Hypothalamus (tissue), 51 donors: ENCODE measurements at places on chromosomes 13 and 19.

- peak; percentile 15 for DNase-seq
Measured at GRCh38 chr19:13408889-13409518, 97.3 kb downstream of the CACNA1A start.

- no peak for DNase-seq
Measured at GRCh38 chr13:51823863-51824262, 19.9 kb upstream of the DHRS12 start.

- DNase-seq = no peak
Measured at GRCh38 chr13:51137250-51137649, 26.2 kb upstream of the C13orf42 start.

- DNase-seq = no peak
Measured at GRCh38 chr19:16040642-16041041, 35.7 kb upstream of the TPM4 start.

- DNase-seq = no peak
Measured at GRCh38 chr19:17436094-17436873, 12.2 kb downstream of the TMEM221 start.

- peak; percentile 19 for DNase-seq
Measured at GRCh38 chr19:13404236-13404635, 102.0 kb downstream of the CACNA1A start.

DNA sequence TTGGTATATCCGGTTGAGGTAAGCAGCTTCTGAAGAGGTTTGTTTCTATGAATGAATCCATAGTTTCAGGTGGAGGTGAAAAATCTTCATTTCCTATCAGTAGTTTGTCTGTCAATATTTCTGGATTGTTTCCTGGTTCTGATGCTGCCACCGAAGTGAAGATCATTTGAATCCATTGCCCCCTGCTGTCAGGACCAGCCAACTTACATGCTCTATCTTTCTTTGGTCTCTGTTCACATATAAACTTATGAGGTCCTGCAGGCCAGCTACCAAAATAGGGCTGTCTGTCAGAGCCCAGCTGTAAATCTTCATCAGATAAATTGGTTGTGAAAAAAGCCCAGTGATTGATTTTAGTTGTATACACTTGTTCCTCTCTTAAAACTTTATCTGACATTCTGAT is 15.2 kb upstream of the N4BP2L1 start:
- no peak for DNase-seq

DNA sequence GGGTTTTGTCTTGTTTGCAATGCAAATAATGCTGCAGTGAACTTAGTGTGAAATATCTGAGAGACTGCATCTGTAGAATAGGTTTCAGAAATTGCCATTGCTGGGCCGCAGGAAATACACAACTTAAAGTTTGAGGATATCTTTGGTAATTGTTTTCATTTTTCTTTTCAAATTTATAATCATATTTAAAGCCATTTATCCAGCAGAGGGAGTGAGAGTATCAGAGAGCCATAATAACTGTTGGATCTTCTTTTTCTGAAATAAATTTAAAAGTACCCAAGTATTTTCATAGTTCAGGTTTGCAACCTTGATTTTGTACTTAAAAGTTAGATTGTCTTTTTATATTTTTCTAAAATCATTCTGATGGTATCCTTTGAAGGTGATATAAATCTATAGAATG is 99.4 kb downstream of the ZMYM2 start:
- no peak for DNase-seq

GRCh38 chr19:45059258-45059965 is 16.9 kb downstream of the ZNF296 start:
- peak; percentile 69 for DNase-seq

DNA sequence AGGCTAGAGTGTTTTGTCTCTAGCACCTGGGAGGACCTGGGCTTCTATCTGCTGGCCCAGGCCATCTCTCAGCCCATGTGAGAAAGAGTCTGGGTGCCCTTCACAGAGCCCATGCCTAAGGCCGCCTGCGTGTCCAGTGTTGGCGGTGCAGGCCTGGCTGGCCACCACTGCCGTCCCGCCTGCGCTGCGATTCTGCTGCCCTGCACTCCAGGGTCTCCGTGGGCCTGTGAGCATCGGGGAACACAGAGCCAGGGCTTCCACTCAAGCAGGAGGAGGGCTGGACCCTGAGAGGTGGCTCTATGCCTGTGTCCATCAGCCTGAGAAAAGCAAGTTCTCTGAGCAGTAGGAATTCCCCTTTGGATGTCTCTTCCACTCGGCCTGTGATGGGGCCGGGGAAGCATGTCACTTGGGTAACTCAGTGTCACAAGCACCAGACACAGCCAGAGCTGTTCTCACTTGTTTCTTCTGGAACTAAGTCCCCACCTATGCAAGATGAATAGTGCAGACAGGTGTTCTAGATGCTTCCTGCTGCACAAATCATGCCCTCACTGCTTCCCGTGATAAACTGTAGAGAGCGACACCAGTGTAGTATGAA is 93.9 kb downstream of the RAB20 start:
- no peak for DNase-seq

GRCh38 chr19:31220540-31220939 is 128.7 kb downstream of the TSHZ3 start:
- DNase-seq = no peak

DNA sequence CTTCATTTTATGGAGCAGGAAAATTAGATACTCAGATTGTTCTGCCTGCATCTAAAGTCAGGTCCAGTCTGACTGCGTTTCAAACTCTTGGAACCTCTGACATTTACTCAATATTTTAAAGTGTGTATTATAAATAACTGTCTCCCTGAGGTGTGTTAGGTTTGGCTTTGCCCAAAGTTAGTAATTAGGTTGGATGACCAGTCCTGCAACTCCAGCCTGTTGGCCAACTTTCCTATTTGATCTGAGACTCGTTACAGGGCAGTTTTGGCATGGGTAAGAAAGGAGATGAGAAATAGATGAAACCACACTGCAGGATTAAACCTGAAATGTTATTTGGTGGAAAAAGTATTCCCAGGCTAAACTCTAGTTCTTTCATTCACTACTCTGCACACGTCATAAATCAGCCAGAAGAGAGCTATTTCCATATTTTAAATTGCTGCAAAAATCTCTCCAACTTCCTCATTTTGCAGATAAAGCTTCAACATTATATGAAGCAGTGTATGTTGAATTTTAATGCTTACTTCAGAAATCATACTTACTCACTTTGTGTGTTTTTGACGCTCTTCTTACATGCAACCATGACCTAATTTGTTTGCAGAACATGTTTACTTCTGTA is 357.1 kb downstream of the DCT start:
- no peak for DNase-seq

GRCh38 chr19:38429055-38429810 is 3.2 kb upstream of the RASGRP4 start:
- no peak for DNase-seq

- DNase-seq = no peak
Measured at GRCh38 chr13:101576455-101576854, 124.0 kb downstream of the ITGBL1 start.

DNA sequence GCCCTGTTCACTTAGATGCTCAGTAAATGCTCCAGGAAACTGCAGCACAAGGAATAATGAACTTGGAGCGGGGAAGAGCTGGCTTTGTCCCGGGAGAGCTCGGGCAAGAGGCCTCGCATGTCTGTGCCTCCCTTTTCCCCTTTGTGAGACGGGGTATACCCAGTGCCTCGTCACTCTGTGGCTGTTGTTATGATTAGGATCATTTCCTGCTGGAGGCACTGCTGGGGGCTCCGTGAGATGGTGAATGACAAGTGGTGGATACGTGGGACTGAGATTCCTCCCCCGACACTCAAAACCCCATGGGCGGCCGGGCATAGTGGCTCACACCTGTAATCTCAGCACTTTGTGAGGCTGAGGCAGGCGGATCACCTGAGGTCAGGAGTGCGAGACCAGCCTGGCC is 1.1 kb upstream of the PLVAP start:
- no peak for DNase-seq

- DNase-seq = no peak
Measured at GRCh38 chr13:50676602-50677001, 166.9 kb downstream of the DLEU7 start.

DNA sequence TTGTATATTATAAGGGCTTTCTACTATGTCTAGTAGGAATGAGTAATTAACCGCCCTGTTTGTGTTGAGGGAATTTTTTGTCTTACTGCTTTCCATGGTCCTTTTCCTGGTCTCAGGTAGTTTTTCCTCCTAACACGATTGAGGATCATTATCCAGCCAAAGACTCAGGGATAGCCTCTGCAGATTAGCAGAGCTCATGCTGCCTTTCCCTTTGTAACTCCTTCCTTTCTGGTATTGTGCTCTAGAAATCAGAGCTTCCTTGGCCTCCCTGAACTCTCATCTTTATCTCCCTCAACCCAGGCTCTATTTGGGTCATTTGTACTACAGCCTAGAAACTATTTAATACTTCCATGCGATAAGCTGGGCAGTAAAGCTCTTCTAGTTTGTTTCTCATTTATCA is 142.1 kb downstream of the PDS5B start:
- no peak for DNase-seq

GRCh38 chr13:77548095-77548494 is 12.6 kb downstream of the SCEL start:
- DNase-seq = no peak

DNA sequence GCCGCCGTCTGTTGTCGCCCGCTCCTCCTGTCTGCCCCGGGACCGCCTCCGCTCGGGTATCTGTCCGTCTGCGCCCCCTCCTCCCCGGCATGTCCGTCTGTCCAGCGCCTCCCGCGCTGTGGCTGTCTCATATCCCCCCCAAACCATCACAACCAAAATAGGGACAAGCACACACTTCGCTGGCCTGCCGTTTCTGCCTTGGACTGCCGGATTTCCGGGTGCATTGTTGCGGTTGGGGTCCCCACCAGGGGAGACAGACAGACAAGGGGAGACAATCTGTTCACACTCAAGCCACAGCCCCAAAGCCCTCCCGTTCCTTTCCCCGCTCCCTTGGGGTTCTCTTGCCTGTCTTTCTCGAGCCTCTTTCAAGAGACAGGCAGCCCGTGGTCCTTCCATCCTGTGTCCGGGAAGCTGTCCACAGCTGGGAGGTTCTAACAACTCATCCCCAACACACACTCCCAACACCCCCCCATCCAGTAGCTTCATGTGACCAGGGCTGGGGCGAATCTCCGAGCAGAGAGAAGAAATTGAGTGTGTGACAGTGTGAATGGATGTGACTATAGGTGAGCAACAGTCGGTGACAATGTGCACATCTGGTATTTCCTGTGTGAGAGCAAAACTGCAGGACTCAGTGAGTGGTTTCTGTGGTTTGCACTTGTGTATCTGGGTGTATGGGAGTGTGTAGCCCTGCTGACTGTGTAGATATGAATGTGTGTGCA is 16.5 kb upstream of the FOSB start:
- no peak for DNase-seq

GRCh38 chr19:4906963-4907362 is 2.3 kb upstream of the UHRF1 start:
- no peak for DNase-seq

- DNase-seq = no peak
Measured at GRCh38 chr13:95564091-95564490, 11.6 kb downstream of the CLDN10 start.

GRCh38 chr19:9913237-9914000 is 22.9 kb downstream of the OLFM2 start:
- peak; percentile 21 for DNase-seq

- DNase-seq = no peak
Measured at GRCh38 chr19:5436948-5437306, 18.3 kb upstream of the ZNRF4 start.

- DNase-seq = peak; percentile 61
Measured at GRCh38 chr19:48635263-48635965, 1.8 kb downstream of the DBP start.

- no peak for DNase-seq
Measured at GRCh38 chr19:44747739-44748425, 626 bp upstream of the BCL3 start.

- peak; percentile 30 for DNase-seq
Measured at GRCh38 chr19:47707135-47707925, 5.9 kb upstream of the EHD2 start.

- DNase-seq = no peak
Measured at GRCh38 chr19:48175578-48175977, 5.1 kb downstream of the ZSWIM9 start.

GRCh38 chr13:110201114-110201513 is 105.8 kb downstream of the COL4A1 start:
- DNase-seq = no peak

DNA sequence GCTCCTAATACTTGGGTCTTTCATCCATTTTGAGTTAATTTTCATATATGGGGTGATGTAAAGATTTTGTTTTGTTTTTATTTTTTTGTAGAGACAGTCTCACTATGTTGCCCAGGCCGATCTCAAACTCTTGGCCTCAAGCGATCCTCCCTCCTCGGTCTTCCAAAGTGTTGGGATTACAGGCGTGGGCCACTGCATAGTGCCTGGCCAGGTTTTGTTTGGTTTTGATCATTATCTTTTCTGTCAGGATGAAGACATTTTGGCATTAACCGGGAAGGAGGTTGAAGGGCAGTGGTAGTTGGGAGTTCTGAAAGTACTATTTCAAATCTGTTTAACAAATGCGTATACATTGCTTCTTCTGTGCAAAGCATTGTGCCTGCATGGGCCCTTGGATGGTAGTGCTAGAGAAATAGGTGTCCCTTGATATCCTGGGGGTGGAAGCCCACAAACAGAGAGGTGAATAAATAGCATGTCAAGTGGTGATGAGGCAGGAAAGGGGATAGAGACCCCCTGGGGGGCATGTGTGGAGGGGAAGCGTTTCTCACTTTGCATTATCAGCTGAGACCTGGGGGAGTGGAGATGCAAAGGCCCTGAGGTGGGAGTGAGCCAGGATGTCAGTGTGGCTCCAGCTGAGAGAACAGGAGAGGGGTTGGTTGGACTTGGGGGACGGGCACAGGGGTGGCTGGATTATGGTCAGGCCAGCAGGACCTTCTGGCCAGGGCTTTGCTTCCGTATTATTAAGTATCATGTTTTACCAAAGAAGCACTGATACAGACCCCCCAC is 41.4 kb downstream of the GATAD2A start:
- no peak for DNase-seq

DNA sequence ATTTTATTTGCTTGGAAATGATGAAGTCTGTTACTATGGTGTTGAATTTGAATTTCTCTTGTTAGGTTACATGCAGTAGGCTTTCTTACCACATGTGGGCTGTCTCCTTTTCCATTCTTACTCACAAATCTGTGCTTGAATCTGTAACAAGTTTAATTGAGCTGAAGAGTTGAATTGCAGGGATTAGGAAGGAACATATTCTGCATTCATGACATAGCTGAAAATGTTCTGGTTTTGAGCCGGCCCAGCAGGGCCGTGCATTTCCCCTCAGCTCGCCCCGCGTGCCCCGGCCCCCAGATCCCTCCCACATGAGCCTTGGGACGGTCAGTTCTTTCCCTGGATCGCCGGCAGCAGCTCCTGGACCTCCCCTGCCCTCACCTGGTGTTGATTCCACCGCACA is 28.1 kb downstream of the TFDP1 start:
- no peak for DNase-seq

DNA sequence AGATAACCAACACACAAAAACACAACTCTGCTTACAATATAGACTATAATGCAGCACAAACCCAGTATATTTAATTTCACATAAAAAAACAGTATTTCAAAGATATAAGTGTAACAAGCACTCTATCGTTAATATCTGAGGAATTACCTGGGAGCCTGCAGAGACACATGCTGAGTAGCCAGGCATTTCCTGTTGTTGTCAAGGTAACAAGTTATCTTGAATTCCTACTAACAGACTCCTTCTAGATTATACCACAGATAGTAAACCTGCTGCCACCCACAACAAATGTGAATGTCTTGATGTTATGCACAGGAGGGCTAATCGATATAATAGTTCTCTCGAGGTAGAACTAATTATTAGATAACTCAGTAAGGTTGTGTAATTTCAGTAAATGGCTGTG is 826.0 kb upstream of the PRR20A start:
- DNase-seq = no peak

GRCh38 chr13:99966064-99966805 is 5.3 kb downstream of the ZIC5 start:
- no peak for DNase-seq
